ENCODE measurements at places on chromosomes 7 and 10.

- no peak for DNase-seq
Observed at GRCh38 chr7:29749701-29750321, 56.5 kb upstream of the WIPF3 start.

DNA sequence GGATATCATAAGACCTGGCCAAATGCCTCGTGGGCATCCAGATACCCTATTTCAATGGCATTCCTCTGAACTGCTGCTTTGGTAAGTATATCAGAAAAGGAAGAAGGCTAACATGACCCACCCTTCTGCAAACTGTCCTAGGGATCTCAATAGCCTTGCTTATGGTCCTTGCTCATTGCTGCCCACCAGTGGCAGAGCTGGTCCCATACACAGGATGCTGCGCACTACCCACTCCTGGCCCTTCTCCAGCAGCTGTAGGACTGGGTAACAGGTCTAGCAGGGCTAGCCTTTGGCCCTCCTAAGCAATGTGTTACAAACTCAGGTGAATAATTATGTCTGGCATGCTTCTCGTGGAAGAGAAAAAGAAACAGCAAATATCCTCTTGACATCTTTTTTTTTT lies 72.5 kb downstream of the C10orf90 start:
- DNase-seq: no peak

GRCh38 chr10:69579464-69580060 lies 6.3 kb upstream of the NEUROG3 start:
- no peak for DNase-seq

GRCh38 chr10:3761021-3761686 lies 23.9 kb downstream of the KLF6 start:
- no peak for DNase-seq

- no peak for DNase-seq
Observed at GRCh38 chr10:2076528-2076927, 339.2 kb upstream of the ADARB2 start.

- DNase-seq: no peak
Observed at GRCh38 chr10:114010316-114010715, 33.4 kb upstream of the ADRB1 start.

- DNase-seq: no peak
Observed at GRCh38 chr10:86110156-86110786, 256.3 kb downstream of the GRID1 start.

- no peak for DNase-seq
Observed at GRCh38 chr7:116828281-116828680, 34.1 kb upstream of the CAPZA2 start.

GRCh38 chr10:77782328-77783061 lies 144.1 kb downstream of the DLG5 start:
- DNase-seq: no peak

GRCh38 chr10:89651916-89652573 lies 7.0 kb upstream of the PANK1 start:
- DNase-seq: no peak

GRCh38 chr10:33365871-33366411 lies 31.5 kb upstream of the NRP1 start:
- no peak for DNase-seq

DNA sequence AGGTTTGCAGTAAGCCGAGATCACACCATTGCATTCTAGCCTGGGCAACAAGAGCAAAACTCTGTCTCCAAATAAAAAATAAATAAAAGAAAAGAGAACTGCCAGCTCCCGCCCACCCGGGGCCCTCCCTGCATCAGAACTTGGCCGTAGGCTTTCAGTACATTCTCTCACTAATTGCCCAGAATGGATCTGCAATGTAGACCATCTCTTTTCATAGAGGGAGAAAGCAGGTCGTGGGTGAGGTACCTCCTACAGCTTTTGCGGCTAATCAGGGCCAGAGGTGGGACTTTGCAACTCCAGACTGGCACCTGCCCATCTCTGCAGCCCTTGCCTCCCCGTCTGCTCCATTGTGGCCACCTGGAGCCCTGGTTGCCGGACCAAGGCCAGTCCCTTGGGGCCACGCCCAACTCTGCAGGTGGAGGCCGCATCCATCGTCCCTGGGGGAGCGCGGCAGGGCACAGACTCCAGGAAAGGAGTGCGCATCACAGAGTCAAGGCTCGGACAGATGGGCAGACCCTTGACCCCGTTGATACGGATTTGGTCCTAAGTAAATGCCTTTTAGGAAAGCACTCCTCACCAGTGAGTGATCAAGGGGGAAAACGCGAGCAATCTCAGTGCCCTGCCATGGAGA lies 179.1 kb upstream of the SH2B2 start:
- no peak for DNase-seq

DNA sequence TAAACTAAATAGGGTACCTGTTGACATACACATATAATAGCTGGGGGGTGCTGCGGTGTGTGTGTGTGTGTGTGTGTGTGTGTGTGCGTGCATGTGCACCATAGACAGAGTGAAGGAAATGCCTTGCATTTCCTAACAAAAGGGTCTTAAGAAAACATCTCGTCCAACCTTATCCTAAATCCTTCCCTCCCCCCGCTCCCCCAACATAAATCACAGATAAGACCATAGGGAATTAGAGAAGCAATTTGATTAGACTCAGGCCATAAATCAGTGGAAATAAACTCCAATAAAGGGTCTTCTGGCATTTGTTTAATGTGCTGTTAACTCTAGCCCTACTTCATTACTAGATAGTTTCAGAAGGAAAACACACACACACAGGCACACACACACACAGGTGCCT lies 148.5 kb downstream of the PPP1R17 start:
- no peak for DNase-seq

DNA sequence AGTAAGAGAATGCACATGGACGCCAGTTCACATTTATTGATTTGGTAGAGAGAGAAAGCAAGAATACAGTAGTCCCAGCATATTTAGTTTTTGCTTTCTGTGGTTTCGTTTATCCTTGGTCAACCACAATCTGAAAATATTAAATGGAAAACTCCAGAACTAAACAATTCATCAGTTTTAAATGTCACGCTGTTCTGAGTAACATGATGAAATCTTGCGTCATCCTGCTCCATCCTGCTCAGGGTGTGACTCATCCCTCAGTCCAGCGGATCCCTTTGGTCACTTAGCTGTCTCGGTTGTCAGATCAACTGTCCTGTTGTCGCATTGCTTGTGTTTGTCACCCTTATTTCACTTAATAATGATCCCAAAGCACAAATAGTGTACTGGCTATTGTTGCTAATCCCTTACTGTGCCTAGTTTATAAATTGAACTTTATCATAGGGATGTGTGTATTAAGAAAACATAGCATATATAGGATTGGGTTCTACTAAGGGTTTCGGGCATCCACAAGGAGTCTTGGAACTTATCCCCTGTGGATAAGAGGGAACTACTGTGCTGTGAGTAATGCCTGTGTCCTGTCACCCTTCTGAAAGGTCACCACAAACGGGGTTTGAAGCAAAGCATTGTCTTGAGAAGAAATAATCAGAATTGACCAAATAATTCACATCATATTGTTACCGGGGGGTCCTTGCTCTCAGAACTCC lies 73.6 kb downstream of the OTUD1 start:
- no peak for DNase-seq

DNA sequence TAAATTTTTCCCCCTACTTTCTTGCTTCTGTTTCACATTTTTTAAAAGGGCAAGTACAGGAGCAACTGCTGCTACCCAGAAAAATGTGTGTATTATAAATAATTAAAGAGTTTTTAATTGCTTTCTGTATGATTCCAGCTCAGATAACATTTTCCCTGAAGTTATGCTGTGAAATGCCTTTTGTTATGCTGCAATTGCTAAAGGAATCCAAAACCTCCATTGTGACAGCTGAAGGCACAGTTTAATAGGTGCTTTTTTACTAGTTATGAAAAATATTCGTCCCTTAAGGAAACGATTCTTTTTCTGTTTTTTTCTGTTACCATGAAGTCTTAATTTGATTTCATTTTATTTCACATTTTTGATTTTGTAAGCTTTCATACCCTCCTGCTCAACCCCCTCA lies 83.2 kb downstream of the ZNRF2 start:
- no peak for DNase-seq

GRCh38 chr7:22183522-22184280 lies 173.3 kb downstream of the RAPGEF5 start:
- DNase-seq: no peak

DNA sequence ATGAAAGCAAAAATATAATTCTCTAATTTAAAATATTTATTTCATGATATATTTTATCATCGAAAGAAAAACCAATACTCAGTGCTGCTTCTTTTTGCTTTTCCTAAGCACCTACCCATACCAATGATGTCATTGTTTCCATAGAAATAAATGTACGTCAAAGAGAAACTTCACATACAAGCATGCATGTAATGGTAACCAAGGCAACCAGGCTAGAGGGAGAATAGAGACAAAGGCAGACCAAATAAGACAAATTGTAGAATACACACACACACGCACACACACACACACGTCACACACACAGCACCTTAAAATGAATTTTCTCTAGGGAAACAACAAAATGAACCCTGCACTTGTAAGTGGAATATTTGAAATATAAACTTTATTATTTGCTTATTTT lies 75.5 kb downstream of the MACC1 start:
- DNase-seq: no peak

- DNase-seq: no peak
Observed at GRCh38 chr10:29163746-29164145, 125.1 kb upstream of the LYZL1 start.

GRCh38 chr7:19692111-19692828 lies 16.6 kb downstream of the POLR1F start:
- no peak for DNase-seq

- DNase-seq: peak; percentile 89
Observed at GRCh38 chr7:47266131-47266706, 315.7 kb downstream of the TNS3 start.

GRCh38 chr10:70916241-70916640 lies 27.9 kb upstream of the PCBD1 start:
- no peak for DNase-seq

DNA sequence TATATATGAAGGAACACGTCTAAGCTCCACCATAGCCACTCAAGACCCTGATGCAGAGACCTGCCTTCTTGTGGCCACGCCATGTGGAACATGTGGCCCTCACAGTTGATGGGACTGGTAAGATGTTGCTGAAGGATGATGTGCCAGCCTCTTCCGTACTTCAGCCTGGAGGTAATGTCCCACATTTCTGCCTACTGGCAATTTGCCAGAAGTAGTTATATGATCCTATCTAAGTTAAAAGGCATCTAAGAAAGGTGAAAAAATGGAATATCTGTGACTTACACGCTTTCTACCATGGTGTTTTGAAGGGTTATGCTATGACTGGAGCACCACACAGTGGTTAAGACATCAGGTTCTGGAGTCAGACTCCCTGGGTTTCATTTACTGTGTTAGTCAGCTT lies 948.7 kb upstream of the GHITM start:
- no peak for DNase-seq

DNA sequence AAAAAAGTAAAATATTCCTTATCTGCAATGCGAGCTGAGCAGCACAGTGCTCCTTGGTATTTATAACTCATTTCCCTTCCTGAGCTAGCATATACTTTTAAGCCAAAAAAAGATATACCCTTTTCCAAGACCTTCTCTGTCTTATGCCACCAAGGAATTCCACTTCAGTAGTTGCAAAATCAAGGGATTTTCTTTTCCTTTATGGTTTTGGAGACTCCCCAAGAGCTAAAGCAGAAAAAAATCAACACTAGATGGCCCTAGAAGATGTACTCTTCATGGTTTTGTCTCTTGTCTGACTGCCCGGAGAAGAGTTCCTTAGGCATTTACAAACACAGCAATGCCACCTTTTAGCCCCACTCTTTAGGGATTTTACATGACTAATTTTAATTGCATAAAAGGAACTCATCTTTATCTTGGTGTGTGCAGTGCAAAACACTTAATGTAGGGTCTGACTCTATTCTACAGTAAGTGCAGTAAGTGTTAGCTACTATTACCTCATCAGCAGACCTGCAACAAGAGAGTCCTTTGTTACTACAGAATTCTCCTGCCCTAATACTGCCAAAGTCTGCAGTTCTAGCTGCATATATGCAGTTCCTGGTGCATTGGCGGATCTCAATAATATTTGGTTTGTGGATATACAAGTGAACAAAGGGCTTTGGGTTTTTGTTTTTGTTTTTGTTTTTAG lies 443.3 kb downstream of the GFRA1 start:
- DNase-seq: no peak

DNA sequence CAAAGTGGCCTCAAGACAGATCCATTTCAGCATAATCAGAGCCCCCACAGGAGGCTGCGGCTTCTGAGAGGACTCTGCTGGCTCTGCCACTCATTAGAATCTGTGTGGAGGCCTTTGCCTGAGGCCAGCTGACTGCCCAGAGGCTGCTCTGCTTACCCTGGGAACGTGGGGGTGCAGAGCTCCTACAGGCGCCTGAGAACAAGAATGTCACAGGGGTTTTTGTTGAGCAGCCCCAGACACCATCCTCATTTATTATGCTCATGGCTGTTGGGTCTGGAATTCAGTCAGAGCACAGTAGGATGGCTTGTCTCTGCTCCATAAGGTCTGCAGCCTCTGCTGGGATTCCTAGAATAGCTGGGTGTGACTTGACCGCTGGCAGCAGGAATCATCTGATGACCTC lies 101.8 kb upstream of the GDF10 start:
- no peak for DNase-seq

DNA sequence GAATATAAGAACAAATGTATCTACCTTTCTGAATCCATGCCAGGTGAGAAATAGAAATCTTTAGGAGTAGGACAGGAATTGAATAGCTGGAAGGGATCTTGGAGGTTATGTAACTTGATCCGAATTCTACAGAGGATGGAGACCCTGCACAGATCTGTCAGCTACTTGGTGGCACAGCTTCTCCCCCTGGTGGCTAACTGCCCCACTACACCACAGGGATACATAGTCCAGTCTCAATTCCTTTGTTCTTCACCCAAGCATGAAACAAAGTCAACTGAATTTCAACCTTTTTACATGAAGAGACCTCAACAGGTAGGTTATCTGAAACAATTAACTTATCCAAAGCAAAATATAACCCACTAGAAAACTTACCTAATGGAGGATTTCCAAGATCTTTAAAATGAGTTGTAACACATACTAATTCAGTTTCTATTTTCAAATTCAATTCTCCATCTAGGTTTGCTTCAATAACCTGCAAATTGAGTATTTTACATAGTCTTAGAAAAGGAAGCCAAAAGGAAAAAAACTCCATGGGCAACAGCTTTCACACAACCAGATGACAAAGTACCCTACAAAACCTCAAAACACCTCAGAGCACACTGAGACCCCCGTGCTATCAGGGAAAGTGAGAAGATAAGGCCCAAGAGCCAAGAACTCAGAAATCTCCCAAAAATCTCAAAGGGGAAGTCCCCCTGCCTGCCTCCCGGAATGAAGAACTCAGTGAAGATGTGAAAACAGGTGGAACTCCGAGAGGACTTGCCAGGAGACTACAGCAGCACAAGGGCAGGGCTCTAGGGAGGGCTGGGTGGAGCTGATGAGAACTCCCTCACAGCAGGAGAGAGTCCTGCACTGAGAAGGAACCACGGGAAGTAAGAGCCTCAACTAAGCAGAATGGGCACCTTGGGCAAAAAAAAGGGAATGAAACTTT lies 10.3 kb downstream of the HUS1 start:
- peak; percentile 32 for DNase-seq

GRCh38 chr10:69179089-69179742 lies 818 bp upstream of the SUPV3L1 start:
- DNase-seq: no peak

All from hematopoietic multipotent progenitor cell treated with erythropoietin and hydrocortisone succinate and interleukin-3 and kit ligand, for 17 days (in vitro differentiated cells).